ENCODE measurements at places on chromosomes 1 and 21.

DNA sequence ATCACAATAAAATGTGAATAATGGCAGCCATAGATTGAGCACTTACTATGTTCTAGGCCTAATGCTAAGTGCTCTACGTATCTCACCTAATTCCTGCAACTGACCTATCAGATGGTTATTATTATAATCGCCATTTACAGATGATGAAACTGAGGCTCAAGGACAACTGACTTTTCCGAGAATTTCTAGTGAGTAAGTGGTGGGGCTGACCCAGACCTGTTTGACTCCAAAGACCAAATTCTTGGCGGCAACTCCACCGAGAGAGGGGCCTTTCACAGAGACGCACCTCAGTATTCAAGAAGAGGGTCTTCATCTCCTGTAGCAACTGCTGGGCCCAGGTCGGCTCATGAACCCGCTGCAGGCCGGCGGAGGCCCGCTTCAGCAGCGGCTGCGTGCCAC lies 573 bp downstream of the TMEM234 start:
- DNase-seq = no peak

DNA sequence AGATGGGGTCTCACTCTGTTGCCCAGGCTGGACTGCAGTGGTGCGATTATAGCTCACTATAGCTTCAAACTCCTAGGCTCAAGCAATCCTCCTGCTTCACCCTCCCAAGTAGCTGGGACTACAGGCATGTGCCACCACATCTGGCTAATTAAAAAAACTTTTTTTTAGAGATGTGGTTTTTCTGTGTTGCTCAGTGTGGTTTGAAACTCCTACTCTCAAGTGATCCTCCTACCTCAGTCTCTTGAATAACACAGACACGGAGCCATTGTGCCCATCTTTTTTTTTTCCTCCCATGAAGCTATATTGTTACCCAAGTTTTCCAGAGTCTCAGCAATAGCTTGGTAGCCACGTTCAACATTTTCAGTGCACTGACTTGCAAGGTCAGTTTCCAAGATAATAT lies 2.7 kb downstream of the GIPC2 start:
- DNase-seq = no peak

- DNase-seq = no peak
These were observed 39.0 kb upstream of the DIPK1A start for GRCh38 chr1:93000291-93000690.

GRCh38 chr1:89945852-89946476 lies 48.9 kb upstream of the ZNF326 start:
- no peak for DNase-seq

- DNase-seq = peak; percentile 20
These were observed 24.3 kb upstream of the BTG2 start for GRCh38 chr1:203281033-203281432.

- DNase-seq = no peak
These were observed 118.8 kb downstream of the PTBP2 start for GRCh38 chr1:96840396-96840795.

GRCh38 chr1:147820761-147821297 lies 60.4 kb upstream of the GJA5 start:
- DNase-seq = no peak

GRCh38 chr1:61942856-61943255 lies 200.6 kb downstream of the PATJ start:
- DNase-seq = no peak

DNA sequence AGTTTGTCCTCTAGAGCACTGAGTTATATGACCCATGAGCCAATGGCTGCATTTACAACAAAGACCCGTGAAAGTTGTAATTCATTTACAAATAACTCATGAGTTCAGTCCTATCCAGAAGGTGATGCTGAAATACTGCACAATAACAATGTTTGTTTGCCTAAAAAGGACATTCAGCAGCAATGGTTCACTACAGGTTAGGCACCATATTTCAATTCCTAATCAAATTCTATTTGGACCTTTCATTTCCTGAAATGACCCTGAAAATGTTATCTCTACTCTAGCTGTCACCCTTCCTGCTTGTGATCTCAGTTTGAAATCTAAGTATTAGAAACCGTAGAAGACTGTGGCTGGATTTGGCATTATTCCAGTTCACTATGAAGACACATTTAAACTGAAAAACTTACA lies 191.2 kb upstream of the SAMSN1 start:
- no peak for DNase-seq

GRCh38 chr1:53430261-53430660 lies 28.9 kb upstream of the DMRTB1 start:
- DNase-seq = no peak

DNA sequence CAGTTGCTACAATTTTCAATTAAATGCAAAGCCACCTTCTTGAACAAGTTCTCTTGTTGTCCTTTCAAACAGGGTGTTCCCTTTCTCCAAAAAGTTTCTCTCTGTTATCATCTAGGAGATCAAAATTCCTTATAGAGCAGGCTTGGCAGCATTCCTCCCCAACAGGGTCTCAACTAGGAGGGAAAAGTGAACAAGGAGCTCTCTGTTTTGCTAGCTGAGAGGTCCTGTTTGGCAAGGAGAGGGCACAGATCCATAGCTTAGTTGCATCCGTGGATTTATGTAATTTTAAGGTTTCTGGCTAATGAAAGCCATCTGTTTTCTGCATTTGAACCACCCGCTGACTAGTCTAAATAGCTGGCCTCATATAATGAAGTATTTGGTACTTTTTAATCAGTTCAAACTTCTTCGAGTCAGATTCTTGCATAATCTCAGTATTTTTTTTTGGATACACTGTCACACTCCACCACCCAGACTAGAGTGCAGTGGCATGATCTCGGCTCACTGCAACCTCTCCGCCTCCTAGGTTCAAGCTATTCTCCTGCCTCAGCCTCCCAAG lies 54.0 kb downstream of the APP start:
- DNase-seq = peak; percentile 31

GRCh38 chr1:30525971-30526651 lies 197.3 kb downstream of the MATN1 start:
- DNase-seq = no peak

- DNase-seq = peak; percentile 57
These were observed 102.3 kb upstream of the TMPRSS2 start for GRCh38 chr21:41610042-41610839.

GRCh38 chr1:153422450-153423068 lies 6.2 kb downstream of the S100A7A start:
- peak; percentile 73 for DNase-seq

GRCh38 chr21:35254006-35254764 lies 205.1 kb upstream of the RUNX1 start:
- DNase-seq = no peak

GRCh38 chr1:62364721-62365120 lies 45.5 kb upstream of the KANK4 start:
- DNase-seq = no peak

DNA sequence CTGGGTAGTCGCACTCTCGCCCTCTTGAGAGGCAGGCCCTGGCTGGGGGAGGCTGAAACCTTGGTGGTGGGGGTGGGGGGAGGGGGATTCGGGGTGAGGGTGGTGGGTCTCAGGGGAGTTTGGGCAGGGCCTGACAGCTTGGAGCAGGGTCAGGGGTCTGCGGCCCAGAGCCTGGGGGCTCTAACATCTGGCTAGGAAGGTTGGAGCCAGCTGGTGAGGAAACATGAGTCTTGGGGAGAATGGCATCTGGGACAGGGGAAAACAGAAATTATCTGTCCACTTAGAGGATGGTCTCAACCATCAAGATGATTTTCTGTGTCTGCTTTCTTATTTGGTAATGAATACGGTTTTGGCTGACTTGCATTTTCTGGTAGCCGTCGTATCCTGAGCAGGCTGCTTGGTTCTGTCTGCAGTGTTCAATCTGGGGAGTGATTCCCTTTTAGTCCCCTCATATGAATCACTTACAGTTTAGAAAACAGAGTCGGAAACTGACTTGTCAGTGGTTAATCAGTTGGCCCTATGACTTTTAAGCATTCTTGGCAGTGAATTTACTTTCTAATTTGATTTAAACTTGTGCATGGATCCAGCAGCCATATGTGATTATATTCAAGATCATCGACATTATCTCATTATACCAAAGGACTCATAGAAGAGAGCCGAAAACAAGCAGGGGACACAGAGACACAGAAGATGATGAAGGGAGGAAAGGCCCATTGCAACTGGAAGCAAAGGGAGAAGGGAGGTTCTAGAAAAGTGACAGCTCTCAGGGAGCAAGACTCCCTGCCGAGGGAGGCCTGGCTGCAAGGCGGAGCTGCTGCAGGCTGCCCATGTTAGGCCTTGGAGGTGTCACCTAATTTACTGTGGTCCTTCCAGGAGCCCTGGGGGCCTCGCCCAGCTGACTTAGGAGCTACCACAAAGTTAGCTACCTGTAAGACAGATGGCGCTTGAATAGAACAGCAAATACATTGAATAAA lies 237.6 kb downstream of the SDCCAG8 start:
- DNase-seq = no peak

- no peak for DNase-seq
These were observed 80.6 kb downstream of the GON4L start for GRCh38 chr1:155776414-155776813.

DNA sequence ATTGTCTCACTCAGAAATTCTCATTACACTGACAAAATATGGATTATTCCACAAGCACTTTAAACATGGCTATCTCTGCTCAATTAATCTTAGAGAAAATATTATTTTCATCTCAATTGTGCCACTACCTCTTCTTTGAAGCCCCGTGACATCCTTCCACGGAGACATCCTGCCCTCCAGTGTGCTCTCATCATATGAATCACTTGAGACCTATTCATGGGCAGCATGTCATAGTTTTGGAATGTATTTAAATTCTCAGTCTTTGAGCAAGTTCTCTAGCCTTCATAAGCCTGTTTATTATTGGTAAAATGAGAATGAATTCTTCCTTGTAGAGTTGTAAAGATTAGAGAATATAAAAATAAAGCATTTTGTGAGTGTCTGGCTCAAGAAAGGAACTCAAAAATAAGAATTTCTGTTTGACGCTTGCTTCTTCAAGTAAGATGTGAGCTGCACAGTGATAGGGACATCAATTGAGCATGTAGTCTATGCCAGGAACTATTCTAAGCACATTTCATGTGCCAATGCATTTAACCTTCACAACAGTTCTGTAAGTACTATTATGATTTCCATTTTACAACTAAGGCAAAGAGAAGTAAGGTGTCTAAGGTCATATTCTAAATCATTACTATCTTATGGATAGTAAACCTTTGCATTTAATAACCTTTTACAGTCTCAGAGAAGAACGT lies 557.4 kb upstream of the ZRANB2 start:
- no peak for DNase-seq

GRCh38 chr1:213685992-213686582 lies 301.7 kb upstream of the PROX1 start:
- DNase-seq = no peak

GRCh38 chr1:111943846-111944749 lies 45.4 kb downstream of the KCND3 start:
- no peak for DNase-seq

GRCh38 chr1:168341483-168341975 lies 60.9 kb downstream of the TBX19 start:
- DNase-seq = no peak

GRCh38 chr21:35190201-35190701 lies 141.1 kb upstream of the RUNX1 start:
- no peak for DNase-seq

GRCh38 chr1:30787856-30788495 lies 30.4 kb upstream of the LAPTM5 start:
- no peak for DNase-seq

DNA sequence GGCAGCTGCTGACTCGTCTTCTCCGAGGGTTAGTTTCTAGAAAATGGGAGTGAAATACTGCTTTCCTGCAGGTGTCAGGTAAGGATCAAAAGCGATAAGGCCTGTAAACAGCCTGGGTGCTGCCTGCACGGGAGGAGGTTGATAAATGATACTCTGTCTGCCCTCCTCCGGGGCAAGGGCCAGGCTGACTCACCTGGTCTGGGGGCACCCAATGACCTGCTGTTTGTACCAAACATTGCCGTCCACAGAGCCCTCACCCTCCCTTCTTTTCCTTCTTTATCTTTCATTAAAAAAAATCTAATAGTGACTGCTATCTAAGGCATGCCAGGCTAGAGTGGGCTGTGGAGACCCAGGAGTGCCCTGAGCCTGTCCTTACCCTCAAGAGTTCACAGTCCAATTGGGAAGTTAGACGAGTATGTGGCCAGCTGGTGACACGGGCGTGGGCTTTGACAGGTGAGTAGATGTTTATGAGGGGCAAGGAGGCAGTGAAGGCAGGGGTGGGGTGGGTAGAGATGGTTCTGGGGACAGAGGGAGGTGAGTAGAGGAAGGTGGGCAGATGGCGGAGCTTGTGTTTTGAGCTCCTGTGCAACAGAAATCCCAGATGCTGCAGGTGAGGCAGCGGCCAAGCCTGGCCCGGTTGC lies 16.2 kb downstream of the EDN2 start:
- no peak for DNase-seq

All from retina (tissue), 1 donor.